ENCODE measurements at places on chromosomes 6 and 20. TPM values are rescaled to one million over a fixed set of nuclear protein-coding genes. Genes with fewer than 3 reads are reported as not detected.

GRCh38 chr6:150079604-150080003 is 10.7 kb upstream of the ULBP3 start:
- H3K27ac ChIP-seq, result no peak overlapping the region
- no peaks in the 10 kb centered on the region for H3K36me3 ChIP-seq
- H3K4me1 ChIP-seq, result no peaks in the 10 kb centered on the region
- H3K4me3 ChIP-seq, result no peak overlapping the region
- H3K27me3 ChIP-seq, result peaks cover 16% of the 10 kb centered on the region
- no peak for DNase-seq

DNA sequence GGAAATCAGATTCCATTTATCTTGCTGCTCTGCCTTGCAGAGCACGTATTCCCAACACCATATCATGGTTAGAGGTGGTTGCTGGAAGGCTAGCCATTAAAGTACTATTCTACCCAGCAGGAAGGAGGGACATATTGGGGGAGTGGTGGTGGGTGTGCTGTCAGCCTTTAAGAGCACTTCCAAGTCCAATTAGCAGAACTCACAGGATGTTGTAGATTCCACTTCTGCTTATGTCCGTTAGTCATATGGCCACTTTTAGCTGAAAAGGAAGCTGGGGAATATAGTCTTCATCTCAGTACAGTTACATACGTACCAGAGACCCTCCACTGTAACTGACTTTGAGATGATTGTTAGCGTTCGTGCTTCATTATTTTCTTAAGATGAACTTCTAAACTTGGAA is 94.4 kb downstream of the SAMD3 start:
- no peak for DNase-seq
- H3K4me3 ChIP-seq, result no peak overlapping the region
- H3K27ac ChIP-seq, result no peak overlapping the region
- no peaks in the 10 kb centered on the region for H3K36me3 ChIP-seq
- H3K27me3 ChIP-seq, result no peaks in the 10 kb centered on the region

Gene C6orf15
- total RNA-seq, result not detected

Gene CYP24A1
- total RNA-seq, result not detected

- no peak for DNase-seq
- H3K4me3 ChIP-seq, result no peak overlapping the region
- no peaks in the 10 kb centered on the region for H3K4me1 ChIP-seq
- no peaks in the 10 kb centered on the region for H3K36me3 ChIP-seq
- no peak overlapping the region for H3K27ac ChIP-seq
- no peaks in the 10 kb centered on the region for H3K27me3 ChIP-seq
Measured at GRCh38 chr6:72740135-72740534, 118.3 kb downstream of the KCNQ5 start.

Gene IP6K3
- total RNA-seq, result 0.18 TPM

- no peaks in the 10 kb centered on the region for H3K27me3 ChIP-seq
- H3K4me3 ChIP-seq, result peak within 1 kb of the TSS; percentile 22
- DNase-seq, result no peak
- peaks cover 24% of the 10 kb centered on the region for H3K4me1 ChIP-seq
- H3K36me3 ChIP-seq, result no peaks in the 10 kb centered on the region
Measured at GRCh38 chr6:149897855-149898744, at the start of gene RAET1E. Gene RAET1E (minus strand): TSS chr6:149898113. CDS start chr6:149890901, 7,212 bp downstream.

Gene CRIP3
- total RNA-seq, result not detected

DNA sequence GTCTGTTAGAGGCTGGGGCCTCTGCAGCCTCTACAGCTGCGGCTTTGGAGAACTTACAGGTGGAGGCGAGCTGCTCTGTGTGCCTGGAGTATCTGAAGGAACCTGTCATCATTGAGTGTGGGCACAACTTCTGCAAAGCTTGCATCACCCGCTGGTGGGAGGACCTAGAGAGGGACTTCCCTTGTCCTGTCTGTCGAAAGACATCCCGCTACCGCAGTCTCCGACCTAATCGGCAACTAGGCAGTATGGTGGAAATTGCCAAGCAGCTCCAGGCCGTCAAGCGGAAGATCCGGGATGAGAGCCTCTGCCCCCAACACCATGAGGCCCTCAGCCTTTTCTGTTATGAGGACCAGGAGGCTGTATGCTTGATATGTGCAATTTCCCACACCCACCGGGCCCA is 2.6 kb downstream of the TRIM39 start:
- H3K27me3 ChIP-seq, result no peaks in the 10 kb centered on the region
- H3K4me1 ChIP-seq, result peaks cover 4% of the 10 kb centered on the region
- H3K27ac ChIP-seq, result no peak overlapping the region
- peaks cover 16% of the 10 kb centered on the region for H3K36me3 ChIP-seq
- no peak for DNase-seq

DNA sequence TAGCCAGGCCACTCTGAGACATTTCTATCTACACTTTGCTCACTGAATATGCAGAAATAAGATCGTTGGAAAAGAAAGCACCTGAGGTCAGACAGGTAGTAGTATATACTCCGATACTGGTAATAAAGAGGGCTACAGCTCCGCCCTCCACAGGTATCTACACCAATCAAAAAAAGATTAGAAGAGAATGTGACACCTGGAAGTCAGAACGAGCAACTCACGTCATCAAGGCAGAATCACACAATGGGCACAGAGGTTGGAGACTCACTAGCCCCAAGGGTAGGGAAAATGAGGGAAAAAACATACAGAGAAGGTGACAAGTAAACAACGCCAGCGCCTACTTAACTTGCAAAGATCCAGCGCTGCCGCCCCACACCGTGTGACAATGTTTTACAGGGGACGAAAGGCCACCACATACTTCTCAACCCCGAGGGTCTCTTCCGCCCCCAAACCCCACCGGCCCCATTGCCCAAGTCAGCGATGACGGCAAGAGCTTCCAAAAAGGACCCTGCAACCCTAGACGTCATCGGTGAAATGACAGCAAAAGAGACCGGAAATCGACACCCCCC is 653 bp downstream of the LMBRD1 start:
- no peaks in the 10 kb centered on the region for H3K27me3 ChIP-seq
- no peaks in the 10 kb centered on the region for H3K36me3 ChIP-seq
- H3K4me1 ChIP-seq, result 0 out of 2 replicates have a peak, but pooled peaks cover 2% of the 10 kb centered on the region
- H3K4me3 ChIP-seq, result peak overlapping the region; percentile 94
- peak; percentile 45 for DNase-seq

- no peaks in the 10 kb centered on the region for H3K36me3 ChIP-seq
- peaks cover 6% of the 10 kb centered on the region for H3K27me3 ChIP-seq
- no peak overlapping the region for H3K4me3 ChIP-seq
- H3K4me1 ChIP-seq, result no peaks in the 10 kb centered on the region
- no peak for DNase-seq
Measured at GRCh38 chr20:21529863-21530262, 16.0 kb upstream of the NKX2-2 start.

Gene SNTA1
- 15.4 TPM for total RNA-seq

DNA sequence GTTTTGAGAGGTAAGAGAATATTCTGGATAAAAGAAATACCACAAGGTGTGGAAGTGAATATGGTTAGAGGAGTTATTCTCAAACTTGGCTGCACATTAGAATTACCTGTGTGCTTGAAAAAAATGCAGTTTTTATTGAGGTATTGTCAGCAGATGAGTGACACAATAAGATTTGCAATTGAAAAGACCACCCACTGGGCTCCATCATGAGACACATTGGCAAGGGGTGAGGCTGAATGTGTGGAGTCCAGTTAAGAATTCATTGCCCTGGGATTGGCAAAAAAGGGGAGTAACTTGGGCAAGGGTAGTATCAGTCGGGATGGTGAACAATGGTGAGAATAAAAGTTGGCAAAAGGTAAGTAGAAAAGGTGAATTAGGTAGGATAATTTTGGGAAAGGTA is 63.5 kb downstream of the MEI4 start:
- no peaks in the 10 kb centered on the region for H3K36me3 ChIP-seq
- DNase-seq, result no peak
- no peak overlapping the region for H3K4me3 ChIP-seq
- H3K4me1 ChIP-seq, result no peaks in the 10 kb centered on the region

DNA sequence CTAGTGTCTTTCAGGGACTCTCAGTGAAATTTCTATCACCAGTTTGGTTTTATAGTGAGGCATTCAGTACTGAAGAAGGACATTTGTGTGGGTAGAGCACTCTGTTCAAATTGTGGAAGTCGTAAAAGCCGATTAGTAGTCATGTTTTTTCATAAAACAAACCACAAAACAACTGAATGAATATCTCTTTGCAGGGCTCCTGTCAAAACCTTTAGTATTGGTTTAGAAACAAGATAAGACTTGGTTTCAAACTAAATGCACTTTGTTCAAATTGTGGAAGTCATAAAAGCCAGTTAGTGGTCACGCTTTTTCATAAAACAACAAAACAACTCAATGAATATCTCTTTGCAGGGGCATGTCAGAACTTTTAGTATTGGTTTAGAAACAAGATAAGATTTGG is 23.8 kb downstream of the ADGRF4 start:
- no peaks in the 10 kb centered on the region for H3K4me1 ChIP-seq
- H3K27ac ChIP-seq, result no peak overlapping the region
- H3K36me3 ChIP-seq, result no peaks in the 10 kb centered on the region
- no peaks in the 10 kb centered on the region for H3K27me3 ChIP-seq
- H3K4me3 ChIP-seq, result no peak overlapping the region

Gene SYCP2L
- total RNA-seq, result not detected

DNA sequence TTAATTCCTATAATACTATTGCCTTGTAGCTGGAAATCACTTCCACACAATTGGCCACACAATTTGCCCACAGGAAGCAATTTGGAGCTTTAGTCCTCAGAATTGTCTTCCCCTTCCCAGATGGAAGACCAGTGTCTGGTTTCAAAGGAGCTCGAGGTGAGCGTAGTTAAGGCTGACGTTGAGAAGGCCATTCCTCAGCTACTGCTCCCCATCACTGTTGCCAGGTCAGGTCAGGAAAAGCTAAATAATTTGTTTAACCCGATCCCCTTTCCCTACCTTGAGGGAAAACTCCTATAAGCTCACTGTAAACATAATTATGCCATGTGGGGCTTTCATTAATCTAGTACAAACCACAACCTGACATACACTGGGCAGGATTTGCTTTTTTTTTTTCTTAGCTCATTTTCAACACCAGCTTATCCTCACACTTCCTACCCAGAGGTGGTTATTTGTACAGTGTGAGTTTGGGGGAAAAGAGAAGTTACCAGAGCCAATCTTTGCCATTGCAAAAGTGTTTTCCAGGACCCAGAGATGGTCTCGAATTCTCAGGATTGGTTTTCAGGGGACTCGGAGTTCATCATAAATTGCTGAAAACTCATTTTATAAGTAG is 242.7 kb downstream of the CLIC5 start:
- H3K27me3 ChIP-seq, result peaks cover 12% of the 10 kb centered on the region
- no peak overlapping the region for H3K4me3 ChIP-seq
- no peaks in the 10 kb centered on the region for H3K36me3 ChIP-seq
- DNase-seq, result no peak
- no peak overlapping the region for H3K27ac ChIP-seq
- H3K4me1 ChIP-seq, result no peaks in the 10 kb centered on the region

DNA sequence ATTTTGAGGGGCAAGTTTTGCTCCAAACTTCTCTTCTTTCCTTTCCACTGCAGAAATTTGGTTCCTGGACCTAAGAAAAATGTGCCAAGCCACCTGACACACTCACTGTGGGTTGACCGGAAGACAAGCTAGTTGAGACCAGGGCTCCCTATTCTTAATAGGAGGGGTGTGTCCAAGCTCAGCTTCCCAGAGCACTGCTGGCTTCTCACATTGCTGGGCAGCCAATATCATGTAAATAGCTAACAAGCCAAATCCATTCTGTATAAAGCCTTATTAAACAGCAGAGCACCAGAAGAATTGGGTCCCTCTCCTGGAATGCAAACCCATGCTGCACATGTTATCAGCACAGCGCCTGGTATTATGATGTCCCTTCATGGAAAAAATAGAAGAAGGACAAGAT is 17.0 kb upstream of the SAMD3 start:
- no peak overlapping the region for H3K27ac ChIP-seq
- no peak overlapping the region for H3K4me3 ChIP-seq
- no peaks in the 10 kb centered on the region for H3K27me3 ChIP-seq
- H3K36me3 ChIP-seq, result no peaks in the 10 kb centered on the region
- H3K4me1 ChIP-seq, result no peaks in the 10 kb centered on the region

DNA sequence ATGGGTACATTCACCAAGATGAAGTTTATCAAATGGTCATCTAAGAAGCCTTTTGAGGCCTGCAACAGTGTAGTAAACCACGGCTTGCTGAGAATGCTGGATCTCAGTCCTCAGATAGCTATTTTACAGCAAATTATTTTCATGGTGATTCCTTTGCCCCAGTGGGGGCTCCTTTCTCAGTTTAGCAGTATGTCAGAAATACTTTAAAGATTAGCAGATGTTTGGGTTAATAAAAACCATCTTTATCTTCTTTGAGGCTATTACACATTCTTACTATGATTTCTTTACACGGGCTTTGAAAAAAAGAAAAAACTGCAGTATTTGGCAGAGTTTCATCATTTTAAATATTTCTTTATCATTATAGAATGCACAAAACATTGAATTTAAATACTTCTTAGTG is 10.7 kb downstream of the MYLIP start:
- no peak for DNase-seq
- H3K27ac ChIP-seq, result no peak overlapping the region
- H3K27me3 ChIP-seq, result peaks cover 27% of the 10 kb centered on the region
- H3K4me1 ChIP-seq, result peaks cover 2% of the 10 kb centered on the region

Gene ASIP
- total RNA-seq, result not detected

Gene RIPPLY2
- not detected for total RNA-seq

Gene CTCFL
- total RNA-seq, result not detected

- no peak for DNase-seq
- H3K27me3 ChIP-seq, result no peaks in the 10 kb centered on the region
Measured at GRCh38 chr20:6024768-6025167, 29.1 kb downstream of the LRRN4 start.

GRCh38 chr6:3281631-3282475 is 23.1 kb downstream of the PSMG4 start:
- H3K27me3 ChIP-seq, result no peaks in the 10 kb centered on the region
- H3K27ac ChIP-seq, result peak overlapping the region; percentile 7
- peak; percentile 85 for DNase-seq
- H3K4me3 ChIP-seq, result no peak overlapping the region
- peaks cover 2% of the 10 kb centered on the region for H3K36me3 ChIP-seq

GRCh38 chr20:57655809-57656155 is 35.6 kb upstream of the ZBP1 start:
- peaks cover 25% of the 10 kb centered on the region for H3K36me3 ChIP-seq
- no peaks in the 10 kb centered on the region for H3K4me1 ChIP-seq
- no peak overlapping the region for H3K4me3 ChIP-seq
- no peaks in the 10 kb centered on the region for H3K27me3 ChIP-seq
- no peak for DNase-seq
- no peak overlapping the region for H3K27ac ChIP-seq

Gene LY6G6D
- total RNA-seq, result not detected

DNA sequence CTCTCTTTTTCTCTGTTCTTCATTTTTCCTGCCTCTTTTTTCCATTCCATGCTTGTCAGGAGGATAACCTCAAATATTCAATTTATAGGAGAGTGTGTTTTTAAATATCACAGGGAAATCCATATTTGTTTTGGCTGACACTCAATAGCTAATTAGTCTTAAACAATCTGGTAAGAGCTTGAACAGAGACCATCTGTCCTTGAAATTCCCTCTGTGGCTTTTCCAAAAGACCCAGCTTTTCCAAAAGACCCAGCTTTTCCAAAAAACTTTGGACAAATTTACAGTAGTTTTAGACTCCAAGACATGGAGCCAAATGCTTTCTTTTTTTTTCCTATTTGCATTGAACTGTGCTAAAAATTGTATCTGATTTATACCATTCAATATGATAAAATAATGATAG is 127.4 kb upstream of the FAM83B start:
- no peaks in the 10 kb centered on the region for H3K27me3 ChIP-seq
- H3K27ac ChIP-seq, result no peak overlapping the region
- H3K4me1 ChIP-seq, result peaks cover 2% of the 10 kb centered on the region
- no peaks in the 10 kb centered on the region for H3K36me3 ChIP-seq
- no peak overlapping the region for H3K4me3 ChIP-seq

Gene CTNNBL1
- 34.1 TPM for total RNA-seq

GRCh38 chr6:160455541-160456213 is 107.5 kb downstream of the SLC22A3 start:
- H3K27ac ChIP-seq, result peak overlapping the region; percentile 15
- peak; percentile 47 for DNase-seq
- no peaks in the 10 kb centered on the region for H3K4me1 ChIP-seq
- H3K36me3 ChIP-seq, result no peaks in the 10 kb centered on the region
- H3K4me3 ChIP-seq, result no peak overlapping the region
- H3K27me3 ChIP-seq, result no peaks in the 10 kb centered on the region

Gene TENT5A
- 10.8 TPM for total RNA-seq
